Activated T-helper 1 cell treated with anti-CD3 and anti-CD28 coated beads, Interleukin-12 subunit alpha, Interleukin-12 subunit beta, Interleukin-2, Interleukin-4 antibody, amounts not matched to agents 30 ng/mL and 10 ng/mL and 1 ng/mL, durations not matched to agents 14 hours and 24 hours and 36 hours (primary cell): ENCODE measurements at places on chromosomes 2 and 18.

- DNase-seq, result no peak
- no peak overlapping the region for H3K27ac ChIP-seq
- peaks cover 3% of the 10 kb centered on the region for H3K36me3 ChIP-seq
- H3K4me3 ChIP-seq, result no peak overlapping the region
- H3K27me3 ChIP-seq, result peaks cover 51% of the 10 kb centered on the region
Observed at GRCh38 chr2:10094271-10094814, 14.1 kb upstream of the CYS1 start.

DNA sequence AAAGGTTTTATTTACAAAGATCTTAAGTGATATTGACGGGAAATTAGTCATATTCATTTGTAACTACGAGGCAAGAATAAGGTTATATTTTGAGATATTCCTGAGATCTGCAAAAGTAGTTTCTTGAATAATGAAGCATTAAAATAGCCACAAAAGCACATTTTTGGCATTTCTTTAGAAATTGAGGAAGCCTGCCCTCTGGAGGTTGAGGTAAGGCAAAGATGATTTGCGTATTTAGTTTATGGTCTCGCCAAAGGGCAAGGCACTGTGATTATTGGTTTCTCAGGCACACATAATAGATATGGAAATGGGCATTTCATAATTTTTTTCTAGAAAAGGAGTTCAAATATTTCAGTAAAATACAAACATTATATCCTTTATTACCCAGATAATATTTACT is 143.7 kb upstream of the RPRM start:
- DNase-seq, result no peak
- H3K27me3 ChIP-seq, result no peaks in the 10 kb centered on the region
- no peaks in the 10 kb centered on the region for H3K36me3 ChIP-seq
- no peak overlapping the region for H3K4me3 ChIP-seq
- H3K27ac ChIP-seq, result no peak overlapping the region

DNA sequence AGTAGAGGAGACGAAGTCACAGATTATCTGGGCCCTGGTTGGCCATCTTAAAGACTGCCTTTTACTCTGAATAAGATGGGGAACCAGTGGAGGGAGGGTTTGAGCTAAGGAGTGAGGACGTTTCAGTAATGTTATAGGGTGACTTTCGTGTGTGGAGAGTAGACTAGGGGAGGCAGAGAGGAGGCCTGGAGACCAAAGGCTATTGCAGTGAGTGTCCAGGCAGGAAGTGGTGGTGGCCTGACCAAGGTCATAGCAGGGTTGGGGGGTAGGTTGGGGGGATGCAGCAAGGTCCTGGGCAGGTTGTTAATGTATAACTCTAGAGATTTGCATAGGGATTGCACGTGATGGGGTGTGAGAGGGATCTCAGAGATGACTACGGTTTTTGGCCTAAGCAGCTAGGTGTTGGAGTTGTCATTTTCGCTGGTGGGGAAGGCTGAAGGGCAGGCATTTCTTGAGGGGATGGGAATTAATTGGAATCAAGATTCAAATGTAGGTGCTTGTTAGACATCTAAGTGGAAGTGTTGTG is 4.9 kb downstream of the CEP192 start:
- peaks cover 27% of the 10 kb centered on the region for H3K4me1 ChIP-seq
- DNase-seq, result no peak
- H3K27me3 ChIP-seq, result no peaks in the 10 kb centered on the region

DNA sequence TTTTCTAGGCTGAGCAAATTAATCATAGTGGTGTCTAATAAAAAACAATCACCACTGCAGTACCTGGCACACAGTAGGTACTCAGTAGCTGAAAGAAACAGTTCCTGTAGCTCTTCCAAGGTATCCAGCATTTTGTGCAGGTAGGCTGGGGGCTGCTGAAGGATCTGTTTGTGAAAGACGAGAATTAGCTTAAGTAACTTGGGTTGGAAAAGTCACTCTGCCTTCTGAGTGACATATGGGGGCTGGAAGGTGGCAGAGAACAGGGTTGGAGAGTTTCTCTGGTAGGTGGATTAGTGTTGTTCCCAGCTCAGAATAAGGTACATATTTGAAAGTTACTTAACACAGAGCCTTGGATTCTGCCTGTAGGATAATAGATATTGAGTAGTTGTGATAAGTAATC is 72.8 kb downstream of the FMNL2 start:
- peak overlapping the region; percentile 73 for H3K4me3 ChIP-seq
- no peak for DNase-seq
- H3K36me3 ChIP-seq, result no peaks in the 10 kb centered on the region
- no peaks in the 10 kb centered on the region for H3K27me3 ChIP-seq

DNA sequence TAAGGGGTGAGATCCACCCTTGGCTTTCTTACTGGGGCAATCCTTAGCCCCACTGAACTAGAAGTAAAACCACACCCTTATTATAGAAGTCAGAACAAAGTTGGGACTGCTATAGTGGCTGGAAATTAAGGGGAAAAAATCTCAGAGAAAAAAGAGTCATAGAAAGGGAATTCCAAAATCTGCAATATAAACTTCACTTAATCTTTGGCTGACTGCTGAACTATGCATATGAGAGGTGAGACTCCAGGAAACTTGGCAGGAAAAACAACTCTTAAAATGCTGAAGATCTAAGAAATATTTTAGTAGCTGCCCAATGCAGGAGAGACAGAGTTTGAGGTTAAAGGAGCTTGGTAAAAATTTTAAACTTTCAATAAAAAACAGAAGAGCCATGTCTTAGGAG is 201.8 kb upstream of the FN1 start:
- peaks cover 4% of the 10 kb centered on the region for H3K27me3 ChIP-seq
- H3K27ac ChIP-seq, result no peak overlapping the region
- DNase-seq, result no peak
- no peak overlapping the region for H3K4me3 ChIP-seq
